ENCODE measurements at places on chromosomes 1 and 21.
A peak's percentile ranks its signal among the peaks of the same experiment; 100 is the strongest.

- no peak for DNase-seq
These were observed 8.1 kb upstream of the COA7 start for GRCh38 chr1:52706136-52706670.

GRCh38 chr1:226351709-226352108 lies 42.7 kb upstream of the LIN9 start:
- DNase-seq, result no peak

- DNase-seq, result peak; percentile 97
These were observed 12.2 kb downstream of the ADAMTSL4 start for GRCh38 chr1:150561254-150561973.

- no peak for DNase-seq
These were observed 251.6 kb downstream of the AKT3 start for GRCh38 chr1:243598433-243598832.

DNA sequence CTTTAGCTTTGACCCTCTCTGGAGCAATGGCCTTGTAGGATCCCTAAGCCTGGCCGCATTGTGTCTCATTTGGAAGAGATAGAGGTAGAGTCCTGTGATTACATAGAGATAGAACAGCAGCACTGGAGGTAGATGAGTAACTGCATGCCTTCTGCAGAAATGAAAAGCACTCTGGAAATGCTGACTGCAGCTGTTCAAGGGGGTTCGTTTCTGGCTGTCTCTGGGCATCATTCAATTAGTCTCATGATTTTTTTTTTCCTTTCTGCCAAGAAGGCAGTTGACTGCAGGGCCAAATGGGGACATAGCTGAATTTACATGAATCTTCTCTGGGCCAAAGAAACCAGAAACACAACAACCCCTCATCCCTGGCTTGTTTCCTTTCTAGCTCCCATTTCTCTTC lies 28.1 kb upstream of the SNX27 start:
- no peak for DNase-seq

- DNase-seq, result peak; percentile 36
These were observed 29.2 kb downstream of the POFUT2 start for GRCh38 chr21:45258466-45258865.

DNA sequence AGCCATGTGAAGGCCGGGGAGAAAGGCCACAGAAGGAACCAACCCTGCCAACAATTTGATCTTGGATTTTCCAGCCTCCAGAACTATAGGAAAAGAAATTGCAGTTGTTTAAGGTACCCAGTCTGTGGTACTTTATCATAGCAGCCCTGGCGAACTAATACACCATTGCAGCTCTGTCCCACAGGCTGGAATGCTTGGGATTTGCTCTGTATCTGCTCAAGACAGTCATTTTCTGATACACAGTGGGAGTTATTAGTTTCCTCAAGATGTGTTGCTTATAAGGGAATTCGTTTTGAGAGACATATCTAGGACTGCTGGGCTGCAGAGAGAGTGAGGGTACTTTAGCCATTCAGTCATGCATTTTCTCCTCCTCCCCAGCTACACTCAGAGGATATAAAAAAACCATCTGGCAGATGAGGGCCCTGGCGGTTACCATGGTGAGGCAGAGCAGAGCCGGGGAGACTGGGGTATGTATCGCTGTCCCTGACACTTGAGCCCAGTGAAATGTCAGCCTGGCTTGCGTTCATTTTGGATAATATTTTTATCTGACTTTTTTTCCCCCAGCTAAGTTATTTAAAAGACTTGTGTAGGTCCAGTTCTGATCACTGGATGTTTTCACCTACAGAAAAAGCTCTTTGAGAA lies 104.6 kb downstream of the DIRAS3 start:
- DNase-seq, result peak; percentile 75

DNA sequence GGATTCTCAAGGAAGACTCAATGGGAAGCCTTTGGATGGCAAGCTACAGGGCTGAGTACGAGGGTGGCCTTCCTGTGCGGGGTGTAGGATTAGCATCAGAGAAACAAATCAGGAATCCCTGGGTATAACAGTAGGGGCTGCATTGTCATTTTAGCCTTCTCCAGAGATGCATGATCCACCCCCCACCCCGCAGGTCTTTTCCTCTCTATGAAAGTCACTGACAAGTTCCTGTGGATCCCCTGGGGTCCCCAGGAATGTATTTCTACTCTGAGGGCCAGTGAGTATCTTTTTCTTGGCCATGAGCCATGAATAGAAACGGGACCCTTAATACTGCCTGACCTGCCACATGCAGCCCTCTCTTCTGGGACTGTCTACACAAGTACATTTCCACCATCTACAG lies 473.0 kb upstream of the VAMP3 start:
- DNase-seq, result no peak

DNA sequence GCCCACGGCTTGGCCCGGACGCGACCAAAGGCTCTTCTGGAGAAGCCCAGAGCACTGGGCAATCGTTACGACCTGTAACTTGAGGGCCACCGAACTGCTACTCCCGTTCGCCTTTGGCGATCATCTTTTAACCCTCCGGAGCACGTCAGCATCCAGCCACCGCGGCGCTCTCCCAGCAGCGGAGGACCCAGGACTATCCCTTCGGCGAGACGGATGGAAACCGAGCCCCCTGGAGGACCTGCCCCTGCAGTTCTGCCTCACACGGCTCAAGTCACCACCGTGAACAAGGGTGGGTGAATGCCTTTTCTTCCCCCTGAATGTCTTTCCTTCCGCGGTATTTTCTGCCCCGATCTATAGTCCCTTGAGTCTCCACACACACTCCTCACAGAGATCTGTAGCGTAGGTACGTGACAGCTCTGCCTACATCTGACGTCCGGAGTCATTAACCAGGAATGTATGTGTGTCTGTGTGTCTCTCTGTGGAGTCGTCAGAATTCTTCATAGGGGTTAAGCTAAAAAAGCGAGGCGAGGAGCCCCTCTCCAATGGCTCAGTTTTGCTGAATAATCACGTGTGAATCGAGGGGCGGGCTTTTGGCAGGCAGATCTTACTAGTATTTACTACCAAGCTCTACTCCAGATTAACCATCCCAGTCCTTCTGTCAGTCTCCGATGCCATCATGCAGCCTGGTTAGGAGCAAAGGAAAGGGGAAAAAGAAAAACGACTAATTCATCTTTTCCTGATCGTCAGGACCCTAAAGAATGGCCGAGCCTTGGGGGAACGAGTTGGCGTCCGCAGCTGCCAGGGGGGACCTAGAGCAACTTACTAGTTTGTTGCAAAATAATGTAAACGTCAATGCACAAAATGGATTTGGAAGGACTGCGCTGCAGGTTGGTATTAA lies at the start of gene CDKN2C:
TSS of gene CDKN2C (plus strand) at position 635 of the 898 bp plus-strand sequence. CDS start at position 759, 124 bp downstream.
- peak; percentile 87 for DNase-seq

DNA sequence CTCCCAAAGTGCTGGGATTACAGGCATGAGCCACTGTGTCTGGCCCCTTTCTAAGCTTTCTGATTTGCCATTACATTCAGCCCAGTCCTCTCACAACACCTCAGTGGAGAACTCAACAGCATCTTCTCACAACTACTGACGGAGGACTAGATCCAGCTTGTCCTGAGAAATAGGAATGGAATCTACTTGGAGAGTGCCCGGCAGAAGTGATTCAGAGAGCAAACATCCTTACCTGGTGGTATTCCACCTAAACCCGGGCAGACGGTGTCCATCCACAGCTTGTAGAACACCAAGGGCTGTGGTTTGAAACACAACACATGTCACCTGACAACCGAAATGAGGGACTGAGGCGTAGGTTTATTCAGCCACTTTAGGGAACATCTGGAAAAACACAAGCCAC lies 28.8 kb upstream of the CCSAP start:
- DNase-seq, result no peak
